MCF 10A (cell line): ENCODE measurements at places on chromosomes 3 and 15. TPM values are rescaled to one million over a fixed set of nuclear protein-coding genes. Genes with fewer than 3 reads are reported as not detected.
A peak's percentile ranks its signal among the peaks of the same experiment; 100 is the strongest.

The RBP2 gene
- not detected in 2 replicates for total RNA-seq

The LRRIQ4 gene
- total RNA-seq: not detected in 2 replicates

The RGMA gene
- total RNA-seq: 0.37 and 0.51 TPM in 2 replicates

- H3K36me3 ChIP-seq: no peaks in the 10 kb centered on the region
- no peaks in the 10 kb centered on the region for H3K4me1 ChIP-seq
- H3K27me3 ChIP-seq: peaks cover 12% of the 10 kb centered on the region
- no peak overlapping the region for H3K27ac ChIP-seq
- peak; percentile 27 for DNase-seq
- H3K4me3 ChIP-seq: no peak overlapping the region
Observed at GRCh38 chr3:47370887-47371697, 9.7 kb upstream of the PTPN23 start.

The IQCF5 gene
- total RNA-seq: not detected in 2 replicates

The PLSCR2 gene
- not detected in 2 replicates for total RNA-seq

DNA sequence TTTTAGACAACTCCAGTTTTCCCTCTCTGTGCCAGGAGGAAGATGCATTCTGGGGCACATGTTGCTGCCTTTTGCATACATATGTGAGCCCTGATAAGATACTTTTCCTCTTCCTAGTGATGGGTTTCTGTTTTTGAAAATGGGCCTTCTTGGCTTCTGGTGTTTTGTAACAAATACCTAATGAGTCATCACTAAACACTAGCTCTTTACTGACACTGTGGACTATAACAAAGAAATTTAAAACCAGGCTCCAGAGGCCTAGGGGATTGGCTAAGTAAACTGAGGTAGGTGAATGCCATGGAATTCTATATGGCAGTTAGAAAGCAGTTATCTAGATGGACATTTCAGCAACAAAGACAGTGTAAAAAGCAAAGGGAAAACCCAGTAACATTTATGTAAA lies 93.4 kb upstream of the NR2E3 start:
- peak; percentile 30 for DNase-seq
- H3K27me3 ChIP-seq: no peaks in the 10 kb centered on the region
- H3K4me1 ChIP-seq: peaks cover 13% of the 10 kb centered on the region
- peaks cover 6% of the 10 kb centered on the region for H3K36me3 ChIP-seq
- H3K27ac ChIP-seq: peak overlapping the region; percentile 60
- H3K4me3 ChIP-seq: no peak overlapping the region

The SPATA16 gene
- total RNA-seq: not detected in 2 replicates

The C2CD4A gene
- total RNA-seq: 0.16 TPM in 1 of 2 replicates, not detected in the other

The CCR8 gene
- total RNA-seq: not detected in 2 replicates

The GLDN gene
- not detected in 2 replicates for total RNA-seq

DNA sequence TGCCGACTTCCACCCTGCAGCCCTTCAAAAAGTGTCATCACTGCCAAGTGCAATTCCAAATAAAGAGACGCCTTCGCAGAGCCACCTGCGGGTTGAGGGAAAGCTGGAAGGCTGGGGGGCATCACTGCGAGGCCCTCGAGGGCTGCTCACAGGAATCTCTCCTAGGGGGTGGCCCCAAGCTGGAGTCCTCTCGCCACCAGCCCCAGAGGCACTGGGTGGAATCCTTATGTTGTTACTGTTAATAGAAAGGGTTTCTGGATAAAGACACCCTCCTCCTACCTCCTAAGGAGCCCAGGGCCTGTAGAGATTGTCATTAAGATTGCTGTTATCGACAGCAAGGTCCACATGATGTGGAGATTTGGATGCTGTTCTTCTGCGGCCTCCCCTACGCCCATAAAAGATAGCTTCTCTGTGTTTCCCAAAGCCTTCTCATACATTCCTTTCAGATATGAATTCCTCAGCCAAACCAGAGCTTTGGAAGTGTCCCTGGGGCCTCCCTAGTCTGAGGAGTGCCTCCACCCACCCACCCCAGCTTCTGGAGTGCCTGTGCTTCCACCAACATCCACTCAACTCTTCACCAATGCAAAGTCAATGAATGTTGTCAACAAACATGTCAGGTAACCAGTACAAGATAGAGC lies 512.7 kb downstream of the SHQ1 start:
- no peaks in the 10 kb centered on the region for H3K36me3 ChIP-seq
- no peak overlapping the region for H3K27ac ChIP-seq
- H3K4me1 ChIP-seq: no peaks in the 10 kb centered on the region
- H3K27me3 ChIP-seq: no peaks in the 10 kb centered on the region

The GOLGA6B gene
- not detected in 2 replicates for total RNA-seq

DNA sequence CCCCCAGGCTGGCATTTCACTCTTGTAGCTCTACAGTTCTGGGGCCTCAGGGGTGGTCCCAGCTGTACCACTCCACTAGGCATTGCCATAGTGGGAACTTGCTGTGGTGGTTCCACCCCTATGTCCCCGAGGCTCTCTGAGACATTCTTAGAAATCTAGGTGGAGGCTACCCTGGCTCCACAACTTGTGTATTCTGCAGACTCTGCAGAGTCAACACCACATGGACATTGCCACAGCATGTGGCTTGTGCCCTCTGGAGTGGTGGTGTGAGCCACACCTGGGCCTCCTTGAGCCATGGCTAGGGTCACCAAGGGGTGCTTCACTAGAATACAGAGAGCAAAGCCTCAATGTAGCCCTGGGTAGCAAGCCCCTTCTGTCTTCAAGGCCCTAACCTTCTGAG lies 54.4 kb upstream of the STRIT1 start:
- H3K4me1 ChIP-seq: peaks cover 2% of the 10 kb centered on the region
- H3K27me3 ChIP-seq: no peaks in the 10 kb centered on the region
- no peak for DNase-seq
- no peak overlapping the region for H3K27ac ChIP-seq
- no peaks in the 10 kb centered on the region for H3K36me3 ChIP-seq

GRCh38 chr15:20357481-20358065 lies 184.0 kb downstream of the GOLGA6L6 start:
- no peaks in the 10 kb centered on the region for H3K27me3 ChIP-seq
- H3K4me3 ChIP-seq: no peak overlapping the region
- DNase-seq: no peak
- H3K36me3 ChIP-seq: no peaks in the 10 kb centered on the region
- H3K27ac ChIP-seq: no peak overlapping the region

The TTC14 gene
- 35.8 and 41.9 TPM in 2 replicates for total RNA-seq

GRCh38 chr3:155101398-155101797 lies 21.3 kb downstream of the MME start:
- peak overlapping the region; percentile 59 for H3K27ac ChIP-seq
- H3K36me3 ChIP-seq: no peaks in the 10 kb centered on the region
- no peak for DNase-seq
- no peaks in the 10 kb centered on the region for H3K27me3 ChIP-seq
- peaks cover 10% of the 10 kb centered on the region for H3K4me1 ChIP-seq

DNA sequence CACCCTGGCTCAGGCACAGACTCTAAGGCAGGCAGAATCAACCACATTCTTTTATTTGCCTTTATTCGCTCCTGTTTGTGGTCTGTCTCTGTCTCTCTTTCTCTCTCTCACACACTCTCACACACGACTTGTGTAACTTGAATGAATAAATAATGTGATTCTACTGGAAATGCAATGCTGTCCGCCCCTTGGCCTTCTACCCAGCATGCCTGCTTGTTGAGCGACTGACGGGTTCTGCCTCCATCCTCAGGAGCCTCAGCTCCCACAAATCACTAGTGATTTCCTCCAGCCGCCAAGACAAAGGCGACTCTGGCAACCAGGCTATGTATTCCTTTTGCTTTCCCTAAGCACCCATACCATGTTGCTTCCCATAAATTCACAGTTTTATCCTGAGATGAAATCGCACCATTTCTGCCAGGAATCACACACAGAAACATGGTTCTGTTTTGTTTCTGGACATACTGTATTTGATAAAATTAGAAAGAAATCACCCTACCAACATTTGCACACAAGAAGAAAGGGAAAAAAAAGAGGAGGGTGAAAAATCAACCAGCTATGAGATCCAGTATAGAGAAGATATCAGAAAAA lies 460.8 kb downstream of the MAGI1 start:
- peak overlapping the region; percentile 35 for H3K27ac ChIP-seq
- DNase-seq: no peak
- H3K36me3 ChIP-seq: peaks cover 6% of the 10 kb centered on the region
- peaks cover 30% of the 10 kb centered on the region for H3K4me1 ChIP-seq

The INTS14 gene
- total RNA-seq: 43.9 and 47.0 TPM in 2 replicates

The CACNA2D2 gene
- not detected in 2 replicates for total RNA-seq

GRCh38 chr3:127224118-127224517 lies 31.2 kb downstream of the PRR23E start:
- no peaks in the 10 kb centered on the region for H3K36me3 ChIP-seq
- H3K27me3 ChIP-seq: no peaks in the 10 kb centered on the region
- H3K4me1 ChIP-seq: peaks cover 8% of the 10 kb centered on the region
- DNase-seq: no peak

DNA sequence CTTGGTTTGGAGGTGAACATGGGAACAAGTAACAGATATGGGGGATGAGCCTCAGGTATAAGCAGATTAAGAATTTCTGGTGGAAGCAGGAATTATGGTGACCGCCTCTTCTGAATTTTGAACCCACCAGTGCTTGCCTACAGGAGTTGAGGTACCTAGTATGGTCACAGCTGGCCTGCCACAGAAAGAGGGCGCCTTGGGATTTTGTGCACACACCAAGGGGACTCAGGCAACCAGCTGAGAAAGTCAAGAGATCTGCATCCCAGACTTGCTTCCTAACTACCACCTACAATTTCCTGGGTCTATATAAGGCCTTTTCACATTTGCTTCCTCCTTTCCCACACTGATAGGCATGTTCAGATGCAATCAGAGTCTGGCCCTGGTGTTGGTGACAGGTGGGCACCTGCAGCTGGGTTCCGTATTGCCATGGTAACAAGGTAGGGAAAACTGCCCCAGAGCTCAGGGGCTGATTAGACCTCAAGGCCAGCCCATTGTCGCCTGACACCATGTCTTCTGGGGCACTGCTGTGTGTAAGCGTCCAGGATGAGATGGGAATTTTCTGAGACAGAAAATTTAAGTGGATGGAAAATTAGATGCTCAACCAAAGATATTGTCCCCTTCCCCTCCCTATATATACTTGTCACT lies 75.9 kb upstream of the RASGRF1 start:
- no peak overlapping the region for H3K27ac ChIP-seq
- H3K36me3 ChIP-seq: peaks cover 6% of the 10 kb centered on the region
- no peak overlapping the region for H3K4me3 ChIP-seq

- H3K4me1 ChIP-seq: no peaks in the 10 kb centered on the region
- DNase-seq: no peak
- no peaks in the 10 kb centered on the region for H3K27me3 ChIP-seq
- no peak overlapping the region for H3K4me3 ChIP-seq
Observed at GRCh38 chr3:17137321-17137826, 252.6 kb downstream of the PLCL2 start.

The GAP43 gene
- total RNA-seq: not detected in 2 replicates

GRCh38 chr15:41979493-41980266 lies 7.3 kb upstream of the EHD4 start:
- no peaks in the 10 kb centered on the region for H3K36me3 ChIP-seq
- peaks cover 6% of the 10 kb centered on the region for H3K4me1 ChIP-seq
- H3K27ac ChIP-seq: no peak overlapping the region
- DNase-seq: no peak

DNA sequence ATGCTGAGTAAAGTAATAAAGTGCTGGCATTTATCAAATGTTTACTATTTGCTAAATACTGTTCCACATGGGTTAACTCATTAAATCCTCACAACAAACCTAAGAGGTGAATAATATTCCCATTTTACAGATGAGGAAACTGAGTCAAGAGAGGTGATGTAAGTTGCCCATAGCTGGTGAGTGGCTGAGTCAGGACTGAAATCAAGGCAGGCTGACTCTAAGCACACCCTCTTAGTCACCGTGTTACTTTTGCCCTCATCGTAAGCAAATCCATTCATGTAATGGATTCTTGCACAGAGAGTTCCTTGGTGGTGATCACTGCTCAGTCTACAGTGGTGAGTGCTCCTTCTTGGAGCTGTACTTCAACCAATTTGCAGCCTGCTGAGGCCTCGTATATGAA lies 28.9 kb upstream of the PTX3 start:
- H3K4me3 ChIP-seq: no peak overlapping the region
- H3K4me1 ChIP-seq: peaks cover 12% of the 10 kb centered on the region
- no peaks in the 10 kb centered on the region for H3K36me3 ChIP-seq
- peak; percentile 7 for DNase-seq
- no peaks in the 10 kb centered on the region for H3K27me3 ChIP-seq
- no peak overlapping the region for H3K27ac ChIP-seq

- H3K36me3 ChIP-seq: no peaks in the 10 kb centered on the region
- H3K4me1 ChIP-seq: no peaks in the 10 kb centered on the region
- no peak for DNase-seq
Observed at GRCh38 chr3:64824394-64824909, 136.7 kb upstream of the ADAMTS9 start.

- peaks cover 6% of the 10 kb centered on the region for H3K36me3 ChIP-seq
- peak; percentile 53 for DNase-seq
- peak overlapping the region; percentile 76 for H3K4me3 ChIP-seq
- peak overlapping the region; percentile 99 for H3K27ac ChIP-seq
Observed at GRCh38 chr3:189789432-189789831, 158.2 kb downstream of the TP63 start.

DNA sequence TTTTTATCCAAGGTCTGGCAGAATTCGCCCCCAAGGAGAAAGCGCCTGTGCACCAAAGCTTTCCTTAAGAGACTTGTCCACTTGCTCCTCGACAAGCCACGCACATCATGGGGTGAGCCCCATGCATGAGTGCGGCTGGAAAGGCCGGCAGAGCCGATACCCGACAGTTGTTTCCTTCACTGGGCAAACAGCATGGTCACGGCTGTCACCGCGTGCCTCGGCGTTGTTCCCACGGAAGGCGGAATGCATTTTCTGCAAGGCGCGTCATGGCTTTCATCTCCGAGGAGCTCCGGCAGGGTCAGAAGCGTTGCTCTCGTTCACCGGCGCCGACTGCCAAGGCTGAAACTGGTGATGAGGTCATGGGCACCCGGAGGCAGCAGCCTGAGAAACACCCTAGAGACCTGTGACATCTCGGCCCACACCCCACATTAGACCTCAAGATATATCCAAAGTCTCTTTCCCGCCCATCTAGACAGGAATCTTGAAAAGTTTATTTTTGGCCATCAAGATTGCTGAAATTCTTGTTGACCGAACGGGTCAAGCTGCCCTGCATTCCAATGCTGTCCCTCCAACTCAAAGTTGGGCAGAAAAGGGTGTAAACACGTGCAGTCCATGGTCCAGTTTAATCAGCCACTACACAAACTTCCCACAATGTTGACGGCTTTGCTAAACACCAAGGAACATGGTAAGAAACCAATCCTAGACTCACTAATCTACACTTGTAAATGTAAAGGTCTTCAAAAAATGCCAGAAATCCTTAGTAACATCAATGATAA lies 604 bp upstream of the TJP1 start:
- peak overlapping the region; percentile 87 for H3K4me3 ChIP-seq
- H3K4me1 ChIP-seq: peaks cover 11% of the 10 kb centered on the region
- H3K27ac ChIP-seq: peak overlapping the region; percentile 92
- DNase-seq: peak; percentile 69
- H3K27me3 ChIP-seq: no peaks in the 10 kb centered on the region

The UPK1B gene
- not detected in 2 replicates for total RNA-seq

The ZDHHC23 gene
- 7.4 TPM in 2 replicates for total RNA-seq

DNA sequence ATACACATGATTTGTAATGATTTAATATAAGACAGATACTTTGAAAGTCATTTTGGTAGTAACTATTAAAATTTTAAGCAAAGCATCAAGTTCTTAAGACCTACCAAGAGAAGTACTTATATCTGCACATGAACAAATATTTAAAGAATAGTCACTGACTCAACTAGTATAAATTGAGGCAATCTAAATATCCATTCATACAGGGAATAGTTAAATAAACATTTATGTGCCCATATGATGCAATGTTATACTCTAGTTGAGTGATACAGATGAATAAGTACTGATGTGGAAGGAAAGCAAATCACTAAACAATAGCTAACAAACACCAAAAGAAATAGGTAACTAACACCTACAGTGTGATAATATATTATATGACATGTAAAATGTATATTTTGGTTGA lies 527.7 kb downstream of the EPHA3 start:
- peaks cover 5% of the 10 kb centered on the region for H3K4me1 ChIP-seq
- H3K27ac ChIP-seq: no peak overlapping the region
- peak; percentile 13 for DNase-seq
